ENCODE measurements at places on chromosomes 11 and 22. TPM values are rescaled to one million over a fixed set of nuclear protein-coding genes. Genes with fewer than 3 reads are reported as not detected.

DNA sequence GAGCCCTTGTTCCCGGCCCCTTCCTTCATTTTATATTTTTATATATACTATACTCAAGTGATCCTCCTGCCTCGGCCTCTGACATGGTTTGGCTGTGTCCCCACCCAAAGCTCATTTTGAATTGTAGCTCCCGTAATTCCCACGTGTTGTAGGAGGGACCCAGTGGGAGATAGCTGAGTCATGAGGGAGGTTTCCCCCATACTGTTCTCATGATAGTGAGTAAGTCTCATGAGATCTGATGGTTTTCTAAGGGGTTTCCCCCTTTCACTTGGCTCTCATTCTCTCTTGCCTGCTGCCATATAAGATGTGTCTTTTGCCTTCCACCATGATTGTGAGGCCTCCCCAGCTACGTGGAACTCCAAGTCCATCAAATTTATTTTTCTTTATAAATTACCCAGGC is 7.2 kb upstream of the ZNF280A start:
- no peaks in the 10 kb centered on the region for H3K4me1 ChIP-seq
- H3K36me3 ChIP-seq, result no peaks in the 10 kb centered on the region
- no peak for DNase-seq
- peaks cover 10% of the 10 kb centered on the region for H3K27me3 ChIP-seq
- no peak overlapping the region for H3K4me3 ChIP-seq
- H3K27ac ChIP-seq, result no peak overlapping the region

DNA sequence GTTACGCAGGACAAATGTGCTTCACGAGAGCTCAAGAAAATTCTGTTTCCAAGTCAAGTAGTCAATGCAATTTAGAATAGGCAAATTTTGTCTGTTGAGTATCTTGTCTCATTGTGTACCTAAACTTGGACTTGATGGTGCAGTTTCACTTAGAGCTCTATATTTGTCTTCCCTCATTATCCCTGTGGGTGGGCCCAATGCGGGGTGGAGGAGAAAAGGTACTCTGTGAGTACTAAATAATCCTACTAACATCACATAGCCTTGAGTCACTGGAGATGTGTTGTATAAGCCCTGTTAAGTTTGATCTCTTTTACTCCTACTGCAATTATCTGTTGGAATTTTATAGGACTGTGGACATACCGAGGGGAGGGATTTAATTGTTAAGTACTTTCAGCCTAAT is 331.2 kb downstream of the METTL15 start:
- H3K4me1 ChIP-seq, result no peaks in the 10 kb centered on the region
- H3K27me3 ChIP-seq, result no peaks in the 10 kb centered on the region
- DNase-seq, result no peak
- no peaks in the 10 kb centered on the region for H3K36me3 ChIP-seq

DNA sequence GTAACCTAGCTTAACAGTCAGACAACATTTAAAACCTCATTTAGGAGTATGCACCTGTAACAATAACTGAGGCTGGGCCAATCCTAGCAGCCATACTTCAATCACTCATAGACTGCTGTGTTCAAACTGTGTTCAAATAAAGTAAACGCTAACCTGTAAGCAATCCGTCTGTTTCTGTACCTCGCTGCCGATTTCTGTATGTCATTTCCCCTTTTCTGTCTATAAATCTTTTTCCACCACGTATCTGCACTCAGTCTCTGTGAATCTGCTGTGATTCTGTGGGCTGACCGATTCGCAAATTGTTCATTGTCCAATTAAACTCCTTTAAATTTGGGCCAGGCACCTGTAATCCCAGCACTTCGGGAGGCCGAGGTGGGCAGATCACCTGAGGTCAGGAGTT is 12.3 kb downstream of the APOBEC3H start:
- H3K27ac ChIP-seq, result peak overlapping the region; percentile 67
- peaks cover 9% of the 10 kb centered on the region for H3K4me1 ChIP-seq
- no peak for DNase-seq
- H3K4me3 ChIP-seq, result no peak overlapping the region
- no peaks in the 10 kb centered on the region for H3K27me3 ChIP-seq
- H3K36me3 ChIP-seq, result no peaks in the 10 kb centered on the region

TCN2 gene
- total RNA-seq, result 0.19 TPM

NAALADL1 gene
- total RNA-seq, result 34.7 TPM

CHRDL2 gene
- not detected for total RNA-seq
